ENCODE measurements at places on chromosomes 6 and 20.

DNA sequence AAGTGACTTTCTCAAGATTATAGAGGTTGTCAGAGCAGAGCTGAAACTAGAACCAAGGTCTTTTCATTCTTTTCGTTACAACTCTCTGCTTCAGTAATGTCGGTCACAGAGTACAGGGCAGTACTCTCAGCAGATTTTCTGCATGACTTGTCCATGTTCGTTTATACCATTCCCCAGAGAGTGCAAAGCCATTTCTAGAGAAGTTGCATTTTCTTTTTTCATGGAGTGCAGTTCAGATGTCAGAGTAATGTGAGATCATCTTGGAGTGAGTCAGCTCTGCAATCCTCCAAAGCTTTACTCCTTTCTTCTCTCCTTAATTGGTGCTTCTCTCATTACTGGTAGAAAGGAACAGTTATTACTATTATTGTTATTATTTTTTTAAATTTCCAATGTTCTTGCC, 115.6 kb upstream of the B3GAT2 start:
- peak; percentile 61 for DNase-seq

- DNase-seq: peak; percentile 14
Measured at GRCh38 chr6:145045582-145045981, 689.7 kb downstream of the EPM2A start.

- no peak for DNase-seq
Measured at GRCh38 chr20:25273046-25273445, 25.2 kb downstream of the PYGB start.

DNA sequence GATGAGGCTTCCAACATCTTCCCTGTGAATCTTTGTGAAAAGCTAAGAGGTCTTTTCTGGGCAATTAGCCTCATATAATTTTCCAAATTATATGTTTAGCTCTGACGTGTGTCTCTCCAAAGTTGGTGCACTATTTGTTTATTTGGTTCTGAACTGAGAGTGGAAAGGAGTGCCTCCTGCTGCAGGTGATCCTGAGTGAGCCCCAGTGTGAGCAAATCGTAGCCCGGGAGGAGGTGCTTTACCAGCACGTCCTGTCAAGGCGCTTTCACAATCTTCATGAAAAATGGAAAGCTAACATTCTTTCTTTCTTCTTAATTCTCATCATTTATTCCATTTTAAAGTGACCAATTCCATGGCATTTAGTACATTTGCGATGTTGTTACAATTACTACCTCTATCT, 231.9 kb downstream of the BMP2 start:
- no peak for DNase-seq

DNA sequence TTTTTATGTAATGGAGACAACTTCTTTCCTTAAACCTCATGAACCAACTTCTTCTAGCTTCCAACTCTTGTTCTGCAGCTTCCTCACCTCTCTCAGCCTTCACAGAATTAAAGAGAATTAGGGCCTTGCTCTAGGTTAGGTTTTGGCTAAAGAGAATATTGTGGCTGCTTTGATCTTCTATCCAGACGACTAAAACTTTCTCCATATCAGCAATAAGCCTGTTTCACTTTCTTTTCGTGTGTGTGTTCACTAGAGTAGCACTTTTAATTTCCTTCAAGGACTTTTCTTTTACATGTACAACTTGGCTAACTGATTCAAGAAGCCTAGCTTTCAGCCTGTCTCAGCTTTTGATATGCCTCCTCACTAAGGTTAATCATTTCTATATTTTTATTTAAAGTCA, 596.1 kb upstream of the NRSN1 start:
- DNase-seq: no peak

- peak; percentile 95 for DNase-seq
Measured at GRCh38 chr6:100202417-100203194, 208.6 kb upstream of the MCHR2 start.

GRCh38 chr6:46927066-46927465, 5.3 kb upstream of the ADGRF5 start:
- DNase-seq: no peak

DNA sequence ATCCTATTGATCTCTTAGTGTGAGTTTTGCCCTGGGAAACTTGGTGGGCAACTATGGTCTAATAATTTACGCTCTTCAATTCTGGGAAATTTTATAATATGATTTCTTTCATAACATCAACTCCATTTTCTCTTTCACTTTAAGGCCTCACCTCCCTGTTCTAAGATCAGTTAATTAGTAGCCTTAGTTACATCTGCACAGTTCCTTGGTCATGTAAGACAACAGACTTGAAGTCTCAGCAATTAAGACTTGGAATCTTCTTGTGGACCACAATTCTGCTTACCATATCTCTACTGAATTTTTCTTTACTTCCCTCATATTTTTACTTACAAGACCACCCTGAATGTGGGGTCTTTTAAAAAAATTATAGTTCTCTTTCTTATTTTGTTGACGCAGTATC, 8.7 kb downstream of the ENPP3 start:
- DNase-seq: no peak

DNA sequence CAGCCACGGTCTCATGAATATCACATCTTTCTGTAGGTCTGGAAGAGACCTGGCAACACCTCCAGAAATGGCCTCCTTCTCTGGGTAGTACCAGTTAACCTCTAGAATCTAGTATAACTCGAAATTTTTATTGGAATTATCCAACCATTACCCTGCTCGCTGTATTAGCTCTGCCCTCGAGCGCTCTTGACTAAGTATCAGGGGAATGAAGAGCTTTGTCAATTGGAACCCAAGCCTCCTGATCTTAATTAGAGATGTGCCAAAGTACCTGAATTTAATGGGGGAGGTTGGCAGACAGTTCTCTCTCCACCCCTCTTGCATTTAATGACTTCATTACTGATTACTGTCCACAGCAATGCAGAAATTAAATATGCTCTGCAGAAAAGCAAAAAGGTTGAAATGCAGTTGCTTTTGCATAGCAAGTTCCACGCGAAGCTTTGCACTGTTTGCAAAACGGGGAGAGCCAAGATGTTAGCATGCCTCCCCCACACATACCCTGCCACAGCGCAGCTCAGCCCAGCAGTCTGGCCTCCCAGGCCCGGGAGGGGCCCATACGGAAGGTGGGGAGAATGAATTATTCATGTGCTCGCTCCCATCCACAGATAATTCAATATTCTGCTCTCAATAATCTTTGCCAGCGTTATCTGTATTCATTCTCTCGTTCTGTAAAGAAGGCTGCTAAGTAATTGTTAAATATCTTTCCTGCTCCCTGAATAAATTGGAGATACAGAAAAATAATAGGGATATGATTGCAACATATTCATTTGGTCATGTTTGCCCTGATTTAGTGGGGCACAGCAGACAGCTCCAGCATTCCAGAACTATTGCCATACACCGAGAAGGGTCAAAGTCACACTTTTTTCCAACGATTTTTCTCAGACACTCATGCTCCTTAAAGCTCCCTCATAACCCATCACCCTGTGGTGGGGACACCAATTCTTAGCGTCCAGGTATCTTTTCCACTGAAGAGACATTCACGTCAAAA, 305.8 kb downstream of the CDH26 start:
- no peak for DNase-seq

GRCh38 chr6:169115632-169116031, 138.0 kb downstream of the THBS2 start:
- peak; percentile 65 for DNase-seq

DNA sequence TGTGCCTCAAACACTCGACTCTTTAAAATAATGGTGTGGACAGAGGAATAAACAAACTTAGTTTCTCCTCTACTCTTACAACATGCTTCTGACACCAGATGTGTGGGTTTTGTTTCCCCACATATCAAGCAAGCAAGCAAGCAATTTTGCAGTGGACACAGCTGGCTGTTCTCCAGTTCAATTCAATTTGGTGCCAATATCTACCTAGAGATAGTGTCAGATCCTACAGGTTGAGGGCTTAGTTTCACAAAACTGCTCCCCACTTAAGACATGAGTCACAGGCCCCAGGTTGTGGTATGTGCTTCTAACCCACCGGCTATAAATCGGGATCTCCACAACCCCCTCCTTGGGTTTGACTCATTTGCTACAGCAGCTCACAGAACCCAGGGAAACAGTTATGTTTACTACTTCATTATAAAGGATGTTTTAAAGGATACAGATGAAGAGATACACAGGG, 131.4 kb upstream of the TRAF3IP2 start:
- DNase-seq: peak; percentile 78

DNA sequence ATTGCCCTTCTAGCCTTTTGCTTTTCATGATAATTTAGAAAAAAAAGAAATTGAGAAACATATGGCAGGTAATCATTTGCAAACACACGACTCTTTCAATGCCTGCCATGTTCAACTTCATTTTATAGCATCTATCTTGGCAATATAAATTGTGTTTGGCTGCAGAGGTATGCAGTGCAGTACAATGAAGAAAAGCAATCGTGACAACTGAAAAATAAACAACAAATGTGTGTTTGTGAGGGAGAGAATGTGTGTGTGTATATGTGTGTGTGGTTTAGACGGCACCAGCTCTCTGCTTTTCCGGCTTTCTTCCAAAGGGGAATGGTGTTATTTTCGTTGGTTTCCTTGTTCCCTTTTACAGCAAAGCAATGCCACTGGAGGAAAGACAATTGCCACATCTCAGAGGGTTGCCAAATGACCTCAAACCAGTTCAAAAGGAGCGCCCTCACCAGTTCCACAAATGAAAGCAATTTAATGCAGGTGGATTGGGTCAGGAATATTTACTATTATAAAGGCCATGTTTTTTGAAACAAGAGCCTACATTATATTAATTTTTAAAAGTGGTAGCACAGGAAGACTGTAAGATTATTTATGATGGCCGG, 587.2 kb downstream of the PRKN start:
- no peak for DNase-seq

DNA sequence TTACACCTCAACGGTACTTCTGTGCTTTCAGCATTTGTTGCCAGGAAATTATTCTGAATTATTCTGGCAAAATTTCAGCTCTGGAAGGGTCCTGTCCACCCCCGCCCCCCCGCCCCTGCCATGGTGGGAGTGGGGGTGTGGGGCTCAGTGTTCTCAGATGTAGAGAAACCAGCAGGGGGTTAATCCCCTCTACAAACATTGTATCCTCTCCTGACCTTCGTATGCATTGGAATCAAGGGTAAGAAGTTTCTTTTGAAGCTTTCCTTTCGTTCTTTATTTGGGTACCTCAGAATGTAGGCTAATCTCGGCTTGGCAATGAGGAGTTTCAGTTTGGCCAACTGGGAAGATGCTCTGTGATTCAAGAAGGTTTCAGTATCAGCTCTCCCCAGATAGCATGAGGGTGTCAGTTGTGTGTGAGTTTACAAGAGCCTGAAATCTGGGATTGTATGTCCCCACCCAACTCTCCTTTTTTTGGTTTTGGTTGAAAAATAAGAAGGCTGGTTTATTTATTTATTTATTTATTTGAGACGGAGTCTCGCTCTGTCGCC, 25.5 kb upstream of the OLIG3 start:
- DNase-seq: no peak

DNA sequence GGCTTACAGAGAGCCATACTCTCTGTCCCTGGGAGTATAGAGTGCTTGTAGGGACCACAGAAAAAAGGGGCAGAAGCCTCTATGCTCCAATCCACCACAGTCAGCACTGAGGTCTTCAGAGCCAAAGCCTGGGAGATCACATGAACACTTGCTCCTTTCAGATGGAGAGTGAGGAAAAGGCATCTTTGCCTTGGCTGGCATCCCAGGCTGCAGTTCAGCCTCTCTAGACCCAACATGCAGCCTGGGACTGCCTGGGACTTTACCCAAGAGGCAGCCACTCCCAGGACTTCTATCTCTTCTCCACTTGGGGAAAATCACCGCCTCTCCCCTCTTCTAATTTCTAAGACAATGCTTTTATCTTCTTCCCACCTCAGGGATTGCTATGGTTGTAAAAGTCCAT, 46.5 kb upstream of the MYLIP start:
- DNase-seq: no peak

GRCh38 chr6:130211691-130212090, 11.1 kb downstream of the SAMD3 start:
- DNase-seq: no peak

DNA sequence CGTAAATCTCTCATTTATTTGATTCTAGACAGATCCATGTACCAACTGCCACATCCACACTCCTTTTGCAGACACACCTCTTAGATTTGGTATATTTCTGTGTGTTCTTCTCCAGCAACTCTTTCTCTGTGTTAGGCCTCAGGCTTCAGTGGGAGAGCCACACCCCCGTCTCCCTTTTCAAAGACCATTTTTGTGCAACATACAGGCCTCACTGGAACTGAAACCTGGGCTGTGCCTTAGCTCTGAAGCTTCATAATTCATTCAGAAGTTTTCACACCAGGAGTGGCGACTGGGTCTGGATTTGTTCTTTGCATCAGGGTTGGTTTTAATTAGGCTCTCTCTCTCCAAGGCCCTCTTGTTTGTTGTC, 170.2 kb downstream of the THBS2 start:
- no peak for DNase-seq

DNA sequence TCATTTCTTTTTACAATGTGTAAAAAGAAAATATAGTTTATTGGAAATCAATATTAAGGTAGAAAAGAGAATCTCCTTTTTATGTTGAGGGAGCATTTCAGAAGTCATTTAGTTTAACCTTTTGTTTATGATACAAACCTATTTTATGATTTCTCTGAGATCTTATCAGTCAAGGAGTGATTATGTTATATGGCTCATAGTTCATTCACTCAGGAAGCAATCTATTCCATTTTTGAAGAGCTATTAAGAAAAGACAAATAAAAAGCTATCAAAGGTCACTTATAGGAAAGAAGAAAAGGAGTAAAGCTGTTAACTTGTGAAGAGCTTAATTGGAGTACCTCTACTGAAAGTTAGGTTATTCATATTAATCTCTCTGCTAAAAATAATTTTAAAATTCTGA, 526.6 kb upstream of the JAG1 start:
- no peak for DNase-seq

GRCh38 chr6:133707456-133707855, 181.5 kb upstream of the TCF21 start:
- DNase-seq: peak; percentile 91

DNA sequence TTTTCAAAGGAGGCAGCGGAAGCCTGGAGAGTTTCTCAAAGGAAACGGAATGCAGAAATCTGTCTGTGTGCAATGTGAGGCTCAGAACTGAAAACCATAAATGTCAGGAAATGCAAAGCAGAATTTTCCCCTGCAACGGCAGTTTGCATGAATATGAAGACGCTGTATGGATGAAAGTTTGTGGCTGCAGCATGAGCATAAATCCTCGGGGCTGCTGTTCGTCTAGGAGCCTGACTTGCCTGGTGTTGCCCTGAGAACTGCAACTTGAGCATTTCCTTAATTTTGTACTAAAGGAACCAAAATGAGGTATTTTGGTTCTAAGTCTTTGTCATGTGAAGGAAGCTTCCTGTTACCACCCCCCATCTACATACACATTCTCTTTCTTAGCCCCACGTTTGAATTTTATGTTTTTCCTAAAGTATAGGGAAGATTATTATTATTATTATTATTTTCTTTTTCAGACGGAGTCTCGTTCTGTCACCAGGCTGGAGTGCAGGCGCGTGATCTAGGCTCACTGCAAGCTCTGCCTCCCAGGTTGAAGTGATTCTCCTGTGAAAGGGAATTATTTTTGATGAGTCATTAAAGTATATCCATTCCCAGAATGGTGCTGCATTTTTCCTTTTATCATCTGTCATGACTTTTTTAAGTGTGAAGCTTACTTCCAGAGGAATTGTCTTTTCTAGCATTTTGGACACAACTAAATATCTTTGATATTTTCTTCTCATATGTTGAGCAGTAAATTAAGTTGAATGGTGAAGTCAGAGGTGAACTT, 33.1 kb downstream of the MTHFD1L start:
- DNase-seq: peak; percentile 54

- peak; percentile 77 for DNase-seq
Measured at GRCh38 chr6:2695454-2696095, 55.1 kb downstream of the MYLK4 start.

GRCh38 chr6:14665827-14666724, 548.5 kb downstream of the CD83 start:
- DNase-seq: peak; percentile 93

Measured in choroid plexus epithelial cell (primary cell).